A673 (cell line): ENCODE measurements at places on chromosomes 5 and 9.

DNA sequence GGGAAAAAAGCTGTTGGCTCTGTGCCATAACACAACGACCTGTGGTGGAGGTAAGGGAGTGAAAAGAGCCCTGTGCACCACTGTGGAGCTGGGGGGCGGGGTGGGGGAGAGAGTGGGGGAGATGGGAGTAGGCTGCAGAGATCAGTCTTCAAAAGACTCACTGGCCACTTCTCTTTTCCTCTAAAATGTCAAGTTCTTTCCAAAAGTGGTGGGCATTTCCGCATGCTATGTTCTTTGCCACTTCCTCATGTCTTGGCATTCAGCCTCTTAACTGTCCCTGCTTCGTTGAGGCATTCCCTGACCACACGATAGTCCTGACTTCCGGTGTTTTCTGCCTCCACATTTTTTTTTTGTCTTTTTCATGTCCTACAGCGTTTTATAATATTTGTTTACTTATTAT is 2.4 kb upstream of the PPP2R2B start:
- no peak for DNase-seq

DNA sequence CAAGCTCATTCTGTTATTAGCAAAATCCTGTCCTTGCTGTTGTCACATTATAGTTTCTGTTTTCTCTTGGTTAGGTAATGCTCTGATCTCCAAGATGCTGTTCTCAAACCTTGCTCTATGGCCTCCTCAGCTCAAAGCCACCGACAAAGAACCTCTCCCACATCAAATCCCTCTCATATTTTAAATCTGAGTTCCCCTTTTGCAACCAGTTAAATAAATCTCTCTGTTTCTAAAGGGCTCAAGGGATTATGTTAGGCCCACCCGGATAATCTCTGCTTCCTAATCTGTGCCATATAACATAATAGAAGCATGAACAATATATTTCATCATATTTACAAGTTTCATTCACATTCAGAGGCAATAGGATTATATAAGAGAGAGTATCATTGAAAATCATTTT is 286.0 kb downstream of the CYLC2 start:
- DNase-seq = no peak

DNA sequence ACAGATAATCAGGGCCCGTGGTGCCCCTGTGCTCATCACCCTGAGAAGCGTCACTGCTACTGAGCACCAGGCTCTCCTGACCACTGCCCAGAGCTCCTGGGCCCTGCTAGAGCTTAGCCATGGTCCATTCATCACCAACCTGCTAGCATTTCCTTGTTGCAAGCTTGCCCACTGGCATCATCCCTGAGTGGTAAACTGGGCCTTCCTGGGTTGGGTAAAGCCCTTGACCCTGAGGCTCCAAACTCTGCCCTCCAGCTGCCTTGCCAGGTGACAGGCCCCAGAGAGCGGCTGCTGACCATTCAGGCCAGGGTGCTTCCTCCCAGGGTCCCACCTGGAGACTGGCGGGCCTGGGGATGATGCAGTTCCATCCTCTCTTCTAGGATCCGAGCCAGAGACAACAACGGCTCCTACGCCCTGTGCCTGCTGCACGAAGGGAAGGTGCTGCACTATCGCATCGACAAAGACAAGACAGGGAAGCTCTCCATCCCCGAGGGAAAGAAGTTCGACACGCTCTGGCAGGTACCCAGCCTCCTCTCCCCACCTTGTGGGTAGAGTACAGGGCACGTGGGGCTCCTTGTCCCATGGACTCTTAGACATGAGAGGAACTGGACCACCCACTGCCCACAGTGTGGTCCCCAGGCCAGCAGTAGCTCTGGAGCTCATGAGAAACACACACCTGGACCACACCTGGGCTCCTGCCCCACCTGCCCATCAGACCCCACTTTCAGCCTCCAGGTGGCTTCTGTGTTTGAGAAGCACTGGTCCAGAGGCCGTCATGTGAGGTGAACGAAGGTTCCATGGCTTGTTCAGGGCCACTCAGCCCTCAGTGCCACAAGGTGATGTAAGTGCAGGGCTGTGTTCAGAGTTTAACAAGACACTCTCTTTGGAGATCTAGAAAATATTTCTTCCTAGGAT is 60.5 kb downstream of the SYK start:
- DNase-seq = no peak

DNA sequence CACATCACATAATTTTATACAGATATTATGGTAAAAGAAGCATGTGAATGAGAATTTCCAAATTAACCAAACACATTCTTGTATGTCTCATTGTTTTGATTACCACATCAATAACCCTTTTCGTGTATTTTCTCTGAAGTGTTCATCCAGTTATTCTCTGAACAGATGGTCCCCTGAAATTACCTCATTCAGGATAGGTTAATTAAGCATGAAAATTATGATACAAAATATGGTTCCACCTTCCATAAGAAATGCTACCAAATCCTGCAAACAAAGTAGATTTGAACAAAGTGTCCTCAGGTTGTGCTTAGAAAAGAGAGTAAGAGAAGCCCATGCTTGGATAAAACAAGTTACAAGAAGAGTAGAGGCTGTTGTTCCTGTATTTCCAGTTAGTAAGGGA is 83.1 kb upstream of the LMNB1 start:
- DNase-seq = no peak

DNA sequence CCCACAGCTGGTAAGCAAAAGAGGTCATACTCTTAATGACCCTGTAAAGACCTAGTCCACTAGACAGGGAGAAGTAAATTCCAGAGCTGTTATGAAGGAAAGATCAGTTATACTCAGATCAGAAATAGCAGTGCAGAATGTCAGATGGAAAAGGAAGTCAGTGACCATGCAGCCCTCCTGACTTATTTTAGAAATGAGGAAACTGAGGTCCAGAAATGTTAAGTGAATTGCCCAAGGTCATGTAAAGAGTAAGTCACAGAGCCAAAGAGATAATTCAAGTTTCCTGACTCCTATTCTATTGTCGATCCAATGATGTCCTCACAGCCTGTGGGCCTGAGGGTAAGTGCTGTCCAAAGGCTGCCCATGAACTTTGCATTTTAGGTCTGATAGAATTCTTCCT is 214.9 kb upstream of the IL12B start:
- DNase-seq = no peak

- peak; percentile 23 for DNase-seq
Measured at GRCh38 chr5:145587710-145588109, 247.4 kb downstream of the PRELID2 start.

GRCh38 chr5:61308712-61309111 is 23.3 kb upstream of the ZSWIM6 start:
- DNase-seq = no peak

GRCh38 chr5:161925960-161926359 is 78.0 kb downstream of the GABRA1 start:
- DNase-seq = no peak

DNA sequence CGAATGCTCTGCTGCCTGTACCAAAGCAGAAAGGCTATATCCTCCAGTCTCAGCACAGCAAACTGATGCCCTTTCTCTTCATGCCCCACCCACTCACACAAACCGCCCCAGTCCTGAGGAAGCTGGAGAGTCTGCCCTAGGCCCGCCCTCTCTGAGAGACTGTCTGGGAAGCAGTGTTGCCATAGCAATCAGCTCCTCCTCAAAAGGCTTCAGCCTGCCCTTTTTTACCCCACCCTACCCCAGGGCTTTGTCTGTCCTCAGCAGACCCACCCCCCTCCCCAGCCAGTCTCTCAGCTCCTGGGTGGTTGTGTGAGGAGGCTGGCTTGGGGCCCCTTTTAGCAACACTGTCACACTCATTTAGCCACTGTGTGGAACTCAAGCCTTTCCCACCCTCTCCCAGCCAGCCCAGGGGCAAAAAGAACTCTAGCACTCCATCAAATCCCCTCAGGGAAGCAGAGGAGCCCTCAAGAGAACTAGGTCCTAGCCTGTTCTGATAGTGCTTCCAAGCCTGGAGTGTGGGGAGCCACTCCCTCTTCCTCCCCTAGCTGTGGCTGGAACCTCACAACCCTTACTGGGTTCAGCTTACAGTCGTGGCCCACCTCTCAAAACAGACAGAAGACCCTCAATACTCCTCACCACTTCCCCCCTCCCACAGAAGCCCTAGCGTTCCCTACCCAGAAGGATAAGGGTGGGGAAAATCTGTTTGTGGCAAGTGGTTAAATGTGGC is 1.4 kb downstream of the ATOSB start:
- peak; percentile 97 for DNase-seq

GRCh38 chr9:125603478-125604021 is 103.5 kb downstream of the MAPKAP1 start:
- DNase-seq = no peak

DNA sequence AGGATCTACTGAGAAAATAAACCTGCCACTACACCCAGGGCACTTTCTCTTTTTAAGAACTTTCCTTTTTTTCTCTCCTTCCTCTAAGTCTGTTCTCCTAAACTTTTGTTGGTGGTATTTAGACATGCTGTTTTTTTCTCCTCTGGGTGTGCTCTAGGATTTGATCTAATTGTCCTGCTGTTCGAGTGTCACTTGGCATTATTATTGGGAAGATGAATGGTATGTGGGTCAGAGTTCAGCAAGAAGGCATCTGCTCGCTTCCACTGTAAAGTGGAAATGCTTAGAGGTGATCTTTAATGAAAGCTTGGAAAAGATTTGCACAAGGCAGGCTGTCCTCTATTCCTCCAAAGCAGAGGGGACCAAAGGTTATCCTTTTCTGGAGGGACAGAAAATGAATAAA is 1.3 kb upstream of the PLPPR1 start:
- no peak for DNase-seq

DNA sequence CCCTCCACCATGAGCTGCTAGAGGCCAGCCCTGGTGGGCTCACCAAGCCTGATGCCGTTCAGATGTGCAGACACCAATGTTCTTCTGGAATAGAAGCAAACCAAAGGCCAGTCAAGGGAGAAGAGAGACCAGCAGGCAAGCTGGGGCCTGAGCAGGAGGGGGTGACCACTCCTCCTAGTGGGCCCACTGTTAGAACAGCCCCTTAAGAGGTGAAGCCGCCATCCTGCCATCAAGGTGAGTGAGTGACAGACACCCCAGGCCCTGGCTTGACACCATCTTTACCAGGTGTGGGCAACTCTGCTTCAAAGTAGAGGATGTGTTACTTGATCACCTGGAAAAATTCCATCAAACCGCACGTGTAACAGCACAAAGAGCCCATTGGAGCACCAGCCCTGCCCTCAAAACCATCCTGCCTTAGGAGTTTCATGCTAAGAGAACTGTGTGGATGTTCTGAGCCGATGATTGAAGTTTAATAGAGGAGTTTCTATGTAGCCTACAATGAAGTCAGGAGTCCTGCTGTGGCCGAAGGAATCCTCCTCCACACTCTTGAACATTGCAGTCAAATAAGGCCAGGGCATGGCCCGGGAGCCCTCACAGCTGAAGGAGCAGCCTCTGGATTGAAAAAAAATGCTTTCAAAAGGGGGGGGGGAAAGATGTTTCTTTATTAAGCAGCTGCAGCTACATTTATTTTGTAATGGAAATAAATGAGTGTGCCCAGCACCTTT is 20.8 kb downstream of the AMBP start:
- DNase-seq = no peak

GRCh38 chr5:38994324-38994927 is 79.8 kb downstream of the RICTOR start:
- DNase-seq = peak; percentile 74

DNA sequence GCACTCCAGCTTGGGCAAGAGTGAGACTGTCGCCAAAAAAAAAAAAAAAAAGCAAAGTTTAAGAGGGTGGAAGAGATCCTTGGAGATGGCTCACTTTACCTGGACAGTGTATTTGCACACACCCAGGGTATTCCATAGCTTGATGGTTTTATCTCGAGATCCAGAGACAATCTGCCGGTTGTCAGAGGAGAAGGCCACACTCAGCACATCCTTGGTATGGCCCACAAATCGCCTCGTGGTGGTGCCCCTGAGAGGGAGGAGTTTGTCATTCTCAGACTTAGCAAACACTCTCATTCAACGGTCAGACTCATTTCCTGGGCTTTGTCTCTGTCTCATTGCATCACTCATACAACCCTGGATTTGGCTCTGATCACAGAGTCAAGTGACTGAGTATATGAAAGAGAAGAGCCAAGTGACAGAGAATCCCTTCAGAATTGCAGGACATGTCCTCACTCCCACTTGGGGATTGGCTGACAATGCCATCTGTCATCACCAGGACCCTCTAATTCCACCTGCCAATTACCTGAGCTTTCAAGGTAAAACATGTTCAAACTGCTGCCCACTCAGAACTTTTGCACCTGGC is 2.2 kb downstream of the RACK1 start:
- peak; percentile 87 for DNase-seq

GRCh38 chr5:138351517-138351916 is 968 bp upstream of the KDM3B start:
- DNase-seq = no peak

- no peak for DNase-seq
Measured at GRCh38 chr5:109300367-109300766, 109.4 kb downstream of the PJA2 start.

DNA sequence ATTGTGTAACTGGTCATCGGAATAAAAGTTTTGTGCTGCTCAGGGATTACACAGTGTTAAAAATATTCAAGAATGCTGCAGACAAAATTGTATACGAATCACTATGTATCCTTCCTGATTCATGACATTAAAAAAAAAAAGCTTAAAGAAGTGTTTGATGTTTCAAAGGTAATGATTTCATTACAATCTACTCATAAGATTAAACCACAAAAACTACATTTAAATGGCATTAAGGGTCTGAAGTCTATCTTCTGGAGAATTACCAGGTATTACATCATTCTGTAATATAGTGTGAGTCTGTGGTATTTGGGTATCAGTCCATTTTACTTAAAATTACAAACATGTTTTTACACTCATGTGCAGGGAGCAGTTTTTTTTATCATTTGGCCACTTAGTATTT is 324.4 kb downstream of the NDUFS4 start:
- DNase-seq = no peak

GRCh38 chr5:150253416-150254208 is 36.0 kb downstream of the CAMK2A start:
- no peak for DNase-seq

- no peak for DNase-seq
Measured at GRCh38 chr5:138351056-138351455, 1.4 kb upstream of the KDM3B start.

DNA sequence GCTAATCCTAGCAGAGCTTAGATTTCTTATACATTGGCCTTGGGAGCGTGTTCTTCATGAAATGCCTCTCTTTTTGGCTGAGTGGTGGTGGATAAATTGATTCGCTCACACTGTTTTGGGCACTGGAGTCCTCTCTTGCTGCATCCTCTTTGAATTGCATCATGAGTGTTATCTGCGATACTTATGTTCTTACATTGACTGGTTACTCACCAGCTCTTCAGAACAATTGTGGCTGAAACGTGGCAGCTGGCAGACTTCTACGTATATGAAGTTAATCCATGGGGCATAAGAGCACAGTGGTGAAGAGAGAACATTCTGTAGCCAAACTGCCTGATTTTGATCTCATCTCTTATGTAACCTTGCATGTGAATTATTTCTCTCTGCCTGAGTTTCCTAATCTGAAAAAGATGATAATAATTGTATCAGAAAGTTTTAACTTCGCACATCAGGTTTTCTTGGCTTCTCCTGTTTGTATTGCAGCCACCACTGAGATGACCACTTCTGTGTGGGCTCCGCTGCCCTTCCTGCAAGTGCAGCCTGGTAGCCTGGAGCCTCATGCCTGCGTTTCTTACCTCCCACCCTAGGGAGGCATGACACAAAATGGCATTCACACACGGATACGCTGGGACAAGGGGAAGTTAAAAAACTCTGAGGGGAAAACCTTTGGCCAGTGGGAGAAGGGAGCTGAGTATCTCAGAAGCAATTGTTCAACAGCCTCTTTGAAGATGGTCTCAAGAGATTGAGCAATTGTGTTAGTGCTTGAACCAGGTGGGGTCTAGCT is 295.2 kb downstream of the ARHGAP26 start:
- peak; percentile 56 for DNase-seq

- DNase-seq = no peak
Measured at GRCh38 chr9:123761905-123762605, 167.9 kb downstream of the DENND1A start.
